Stimulated activated CD4-positive, alpha-beta T cell treated with anti-CD3 and anti-CD28 coated beads, Interleukin-4, amount 100 ng/mL, for 4 hours (primary cell): ENCODE measurements at places on chromosomes 2 and 18.

GRCh38 chr2:185700883-185701282 is 37.7 kb upstream of the FSIP2 start:
- no peak for DNase-seq

DNA sequence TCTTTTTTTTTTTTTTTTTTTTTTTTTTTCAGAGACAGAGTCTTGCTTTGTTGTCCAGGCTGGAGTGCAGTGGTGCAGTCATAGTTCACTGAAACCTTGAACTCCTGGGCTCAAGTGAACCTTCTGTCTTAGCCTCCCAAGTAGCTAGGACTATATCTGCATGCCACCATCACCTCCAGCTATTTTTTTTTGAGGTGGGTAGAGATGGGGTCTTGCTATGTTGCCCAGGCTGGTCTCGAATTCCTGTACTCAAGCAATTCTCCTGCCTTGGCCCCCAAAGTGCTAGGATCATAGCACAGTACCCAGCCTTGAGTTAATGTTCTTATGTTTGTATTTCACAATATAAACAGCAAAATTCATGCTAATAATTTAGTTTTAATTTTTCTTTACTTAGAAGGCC is 62.9 kb upstream of the IGFBP2 start:
- no peak for DNase-seq

- no peak for DNase-seq
Observed at GRCh38 chr2:150847578-150847977, 360.1 kb upstream of the RND3 start.

DNA sequence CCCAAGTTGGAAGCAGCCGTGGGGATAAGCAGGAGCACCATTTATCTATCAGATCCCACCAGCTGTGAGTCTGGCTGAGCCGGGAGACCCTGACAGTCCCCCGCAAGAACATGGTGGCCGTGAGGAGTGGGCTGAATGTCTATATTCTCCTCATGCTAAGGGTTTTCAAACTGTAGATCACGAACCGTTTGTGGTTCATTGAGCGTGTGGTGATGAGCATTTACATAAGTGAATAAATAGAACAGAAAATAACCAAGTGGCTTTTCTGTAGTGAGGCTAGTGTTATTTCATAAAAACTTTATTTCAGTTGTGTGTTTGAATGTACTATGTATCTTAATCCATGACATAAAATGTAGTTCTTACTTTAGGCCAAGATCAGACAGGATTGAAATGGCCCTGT is 190.2 kb upstream of the APCDD1 start:
- no peak for DNase-seq

- DNase-seq: no peak
Observed at GRCh38 chr2:85865539-85866164, 23.1 kb downstream of the ST3GAL5 start.

DNA sequence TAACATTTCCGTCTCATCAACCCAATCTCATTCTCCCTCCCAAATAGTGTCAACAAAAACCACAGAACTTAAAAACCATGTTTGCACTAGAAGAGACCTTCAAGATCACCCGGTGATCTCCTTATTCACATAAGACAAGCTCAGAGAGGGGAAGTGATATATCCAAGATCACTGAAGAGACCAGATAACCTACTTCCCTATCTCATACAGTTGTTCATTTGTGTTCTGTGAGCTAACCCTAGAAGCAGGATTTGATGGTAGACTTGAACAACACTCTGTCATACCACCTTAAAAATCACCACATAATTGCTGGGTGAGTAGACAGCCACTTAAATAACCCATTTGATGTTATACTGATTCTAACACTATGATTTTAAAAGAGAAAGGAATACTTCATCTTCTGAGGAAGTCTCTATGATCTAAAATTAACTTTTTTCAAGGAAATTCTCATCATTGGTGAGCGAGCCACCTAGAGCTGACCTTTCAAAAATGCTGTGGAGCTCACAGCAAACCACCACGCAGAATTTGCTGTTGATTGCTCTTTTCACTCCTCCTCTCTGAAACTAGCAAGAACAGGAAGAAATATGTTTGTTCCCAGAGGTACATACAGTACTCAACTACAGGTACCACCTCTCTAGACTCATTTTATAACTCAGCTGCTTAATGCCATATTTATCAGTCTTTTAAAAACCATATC is 15.1 kb downstream of the AAK1 start:
- DNase-seq: no peak

DNA sequence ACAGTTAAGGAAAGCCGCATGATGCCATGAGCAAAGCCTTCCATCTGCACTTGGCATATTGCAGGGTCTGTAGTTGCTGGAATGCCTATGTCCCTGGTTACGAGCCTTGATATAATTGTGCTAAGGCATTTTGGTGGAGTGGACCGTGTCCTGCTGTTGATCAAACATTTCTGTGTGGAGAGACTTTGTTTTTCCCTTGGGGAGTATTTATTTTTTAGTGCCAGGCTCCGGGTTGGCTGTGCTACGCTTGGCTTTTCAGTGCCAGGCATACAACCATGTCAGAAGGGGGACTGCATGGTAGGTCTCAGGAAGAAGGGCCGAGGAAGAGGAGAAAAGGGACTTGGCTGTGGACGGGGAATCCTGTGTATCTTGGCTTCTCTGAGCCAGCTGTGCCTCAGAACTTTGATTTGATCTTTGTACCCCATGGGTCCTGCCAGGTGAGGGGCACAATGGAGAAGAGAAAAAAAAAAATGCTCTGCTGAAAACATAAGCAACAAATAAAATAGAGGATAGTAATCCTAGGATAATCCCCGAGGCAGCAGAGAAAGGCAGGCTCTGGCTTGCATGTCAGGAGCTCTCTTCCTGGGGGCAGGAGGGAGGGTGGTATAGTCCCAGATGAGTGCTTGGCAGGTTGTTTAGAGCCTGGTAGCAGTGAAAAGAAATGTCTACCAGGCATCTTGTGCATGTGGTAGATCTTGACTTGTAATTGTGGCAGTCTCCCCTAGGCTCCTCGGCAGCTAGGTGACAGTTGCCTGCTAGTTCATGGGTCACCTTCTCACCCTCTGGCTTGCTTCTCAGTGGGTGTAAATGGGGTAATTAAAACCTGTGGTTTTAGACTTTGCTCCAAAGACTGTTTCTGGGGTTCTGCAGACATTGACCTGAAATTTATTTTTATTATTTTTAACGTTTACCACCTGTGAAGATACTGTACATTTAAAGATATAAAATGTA is 233.0 kb downstream of the NEDD4L start:
- DNase-seq: no peak

- DNase-seq: no peak
Observed at GRCh38 chr18:36543991-36544725, 246.6 kb downstream of the FHOD3 start.

DNA sequence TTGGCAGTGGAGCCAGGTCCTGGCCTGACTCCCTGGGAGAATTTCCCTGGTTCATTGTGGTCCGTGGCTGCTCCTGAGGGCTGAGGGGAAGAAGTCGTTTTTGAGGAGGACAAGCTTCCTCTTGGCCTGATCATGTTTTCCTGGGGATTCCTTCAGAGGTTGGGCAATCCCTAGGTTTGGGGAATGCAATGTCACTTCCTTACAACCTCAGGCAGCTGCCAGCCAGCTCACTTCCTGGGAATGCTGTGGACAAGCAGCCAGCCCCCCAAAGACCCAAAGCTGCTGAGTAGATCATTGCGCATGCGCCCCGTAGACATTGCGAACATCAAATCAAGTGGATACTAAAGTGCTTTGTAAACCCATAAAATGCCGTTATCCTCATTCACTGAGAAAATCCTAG is 7.7 kb upstream of the DNMT3A start:
- DNase-seq: no peak

GRCh38 chr18:67144329-67144728 is 372.2 kb downstream of the DSEL start:
- DNase-seq: no peak

GRCh38 chr2:113157118-113157896 is 16.5 kb upstream of the PSD4 start:
- DNase-seq: peak; percentile 31

DNA sequence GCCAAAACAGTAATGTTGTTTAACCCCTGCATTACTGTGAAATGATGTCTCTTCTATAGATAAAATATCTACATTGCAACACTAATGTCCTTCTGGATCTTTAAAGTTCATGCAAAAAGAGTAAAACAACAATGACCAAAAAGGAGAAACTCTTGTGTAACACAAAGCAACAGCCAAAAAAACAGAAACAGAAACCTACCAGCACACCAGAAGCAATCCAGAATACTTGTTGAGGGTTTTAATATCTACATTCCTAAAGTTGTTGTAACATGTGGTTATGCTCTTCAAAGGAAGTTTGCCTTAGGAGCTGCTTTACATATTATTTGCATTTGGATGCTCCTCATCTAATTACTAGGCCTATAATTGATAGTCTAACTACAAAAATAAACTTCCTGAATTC is 157.2 kb downstream of the BABAM2 start:
- DNase-seq: no peak

DNA sequence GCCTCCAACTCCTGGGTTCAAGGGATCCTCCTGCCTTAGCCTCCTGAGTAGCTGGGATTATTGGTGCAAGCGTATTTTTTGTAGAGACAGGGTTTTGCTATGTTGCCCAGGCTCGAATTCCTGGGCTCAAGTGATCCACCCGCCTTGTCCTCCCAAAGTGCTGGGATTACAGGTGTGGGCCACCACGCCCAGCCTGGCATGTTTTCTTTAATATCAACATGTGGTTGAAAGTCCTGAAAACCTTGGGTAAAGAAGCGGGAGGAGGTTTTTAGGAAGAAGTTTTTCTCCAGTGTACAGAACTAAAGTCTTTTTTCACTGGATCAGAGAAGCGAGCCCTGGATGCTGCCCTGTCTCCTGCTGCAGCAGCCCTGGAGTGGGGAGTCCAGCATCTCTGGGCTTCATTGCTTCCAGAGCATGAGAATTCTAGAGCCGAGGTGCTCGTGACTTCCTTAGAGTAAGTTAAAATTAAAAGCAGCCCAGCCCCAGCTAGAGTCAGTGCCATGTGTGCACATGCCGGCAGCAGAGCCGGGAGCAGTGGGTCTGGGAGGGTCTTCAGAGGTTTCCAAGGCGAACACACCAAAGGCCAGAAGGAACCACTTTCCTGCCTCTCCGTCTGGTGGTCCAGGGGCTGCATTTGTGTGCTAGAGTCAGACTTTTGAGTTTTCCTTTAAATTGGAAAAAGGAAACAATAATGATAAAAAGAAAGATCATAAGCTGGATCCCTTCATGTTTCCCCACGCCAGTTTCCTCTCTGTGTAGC is 31.2 kb downstream of the ITGB1BP1 start:
- DNase-seq: no peak

GRCh38 chr2:234044157-234044556 is 6.3 kb upstream of the SPP2 start:
- no peak for DNase-seq

DNA sequence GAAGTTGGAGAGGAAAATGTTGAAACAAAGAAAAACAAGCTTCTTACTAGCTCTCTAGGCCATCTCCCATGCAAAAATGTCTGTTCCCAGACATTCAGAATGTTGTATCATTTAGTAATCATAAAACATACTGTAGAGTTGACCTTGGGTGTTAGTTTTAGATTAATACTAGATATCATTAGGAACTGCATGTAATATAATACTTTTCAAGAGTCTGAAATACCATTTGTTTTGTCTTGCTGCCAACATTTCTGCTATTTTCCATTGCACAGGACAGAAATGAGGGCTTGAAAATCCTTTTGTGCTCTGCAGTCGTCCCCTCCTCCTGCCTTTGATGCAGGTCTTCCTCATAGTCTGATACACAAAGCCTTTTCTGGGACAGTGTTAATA is 89.5 kb upstream of the RBMS1 start:
- no peak for DNase-seq

- DNase-seq: no peak
Observed at GRCh38 chr18:50569930-50570329, 10.0 kb downstream of the MAPK4 start.

GRCh38 chr2:190587106-190587505 is 52.6 kb upstream of the NEMP2 start:
- DNase-seq: no peak

GRCh38 chr2:74225698-74226459 is 27.5 kb downstream of the MTHFD2 start:
- no peak for DNase-seq

DNA sequence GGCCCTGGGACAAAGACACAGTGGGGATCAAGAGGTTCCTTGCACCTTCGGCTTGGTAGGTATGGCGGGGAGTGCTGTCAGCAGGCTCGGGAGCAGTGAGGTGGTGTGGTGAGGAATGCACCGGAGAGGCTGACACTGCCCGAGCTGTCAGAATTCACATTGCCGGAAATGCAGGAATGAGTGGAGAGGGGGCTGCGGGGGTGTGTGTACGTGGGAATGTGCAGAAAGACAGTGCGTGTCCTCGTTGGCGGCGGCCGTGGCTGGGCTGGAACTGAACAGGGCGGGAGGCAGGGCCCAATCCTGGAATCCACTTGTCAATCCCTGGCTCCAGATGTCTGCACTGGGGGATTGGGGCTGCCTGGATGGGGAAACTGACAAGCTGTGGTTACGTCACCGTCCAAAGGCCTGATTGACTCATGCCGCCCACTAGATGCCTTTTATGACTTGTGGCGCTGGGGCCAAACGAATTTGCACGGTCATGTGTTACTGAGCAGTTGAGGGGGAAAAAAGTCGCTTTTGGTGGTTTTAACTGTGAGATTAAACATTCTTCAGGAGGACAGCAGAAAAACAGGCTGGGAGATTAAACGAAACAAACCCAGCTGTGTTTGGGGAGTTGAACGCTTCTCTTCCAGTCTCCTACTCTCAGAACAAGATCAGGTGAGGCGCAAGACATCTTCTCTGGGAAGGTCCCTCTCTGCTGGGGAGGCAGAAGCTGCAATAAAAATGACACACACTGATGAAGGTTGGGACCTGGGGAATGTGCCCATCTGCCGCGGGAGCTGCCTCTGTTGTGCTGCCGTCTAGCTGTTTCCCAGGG is 189.4 kb upstream of the GLI2 start:
- DNase-seq: no peak

- peak; percentile 38 for DNase-seq
Observed at GRCh38 chr2:64609227-64609941, 44.3 kb downstream of the SERTAD2 start.

DNA sequence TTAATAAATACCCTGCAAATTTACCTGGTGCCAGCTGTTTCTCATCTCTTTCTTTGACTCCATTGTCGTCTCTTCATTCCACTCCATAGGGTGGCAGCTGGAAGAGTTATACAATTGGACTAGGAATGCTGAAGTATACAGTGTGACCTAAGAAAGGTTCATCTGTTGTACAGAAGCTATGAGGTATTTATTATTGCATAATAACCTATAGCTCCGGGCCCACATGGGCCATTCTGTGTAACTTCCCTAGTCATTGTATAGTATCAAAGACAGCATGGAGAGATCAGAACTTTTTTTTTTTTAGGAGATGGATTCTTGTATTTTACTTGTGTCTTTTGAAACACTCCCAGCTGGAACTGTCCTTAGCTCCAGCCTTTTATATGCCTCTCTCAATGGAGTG is 26.2 kb downstream of the BMP10 start:
- DNase-seq: no peak
